ENCODE measurements at places on chromosomes 16 and 17.

DNA sequence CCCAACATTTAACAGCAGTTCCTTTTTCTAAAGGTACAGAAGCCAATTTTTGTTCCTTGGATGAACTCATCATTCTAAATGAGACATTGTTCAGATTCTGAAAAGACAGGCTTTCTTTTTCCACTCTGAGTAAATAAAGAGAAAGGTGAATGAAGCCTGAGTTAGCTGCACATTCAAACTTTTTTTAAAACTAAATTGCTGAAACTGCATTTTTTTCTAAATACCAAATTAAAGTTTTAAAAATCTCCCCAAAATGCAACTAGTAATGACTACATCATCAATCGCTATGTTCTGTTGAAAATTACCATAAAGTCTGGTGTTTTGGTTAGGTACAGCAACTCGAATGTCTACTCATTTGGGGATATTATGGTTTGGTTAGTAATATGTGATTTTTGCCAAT, 9.8 kb downstream of the SCO1 start:
- no peak for DNase-seq

DNA sequence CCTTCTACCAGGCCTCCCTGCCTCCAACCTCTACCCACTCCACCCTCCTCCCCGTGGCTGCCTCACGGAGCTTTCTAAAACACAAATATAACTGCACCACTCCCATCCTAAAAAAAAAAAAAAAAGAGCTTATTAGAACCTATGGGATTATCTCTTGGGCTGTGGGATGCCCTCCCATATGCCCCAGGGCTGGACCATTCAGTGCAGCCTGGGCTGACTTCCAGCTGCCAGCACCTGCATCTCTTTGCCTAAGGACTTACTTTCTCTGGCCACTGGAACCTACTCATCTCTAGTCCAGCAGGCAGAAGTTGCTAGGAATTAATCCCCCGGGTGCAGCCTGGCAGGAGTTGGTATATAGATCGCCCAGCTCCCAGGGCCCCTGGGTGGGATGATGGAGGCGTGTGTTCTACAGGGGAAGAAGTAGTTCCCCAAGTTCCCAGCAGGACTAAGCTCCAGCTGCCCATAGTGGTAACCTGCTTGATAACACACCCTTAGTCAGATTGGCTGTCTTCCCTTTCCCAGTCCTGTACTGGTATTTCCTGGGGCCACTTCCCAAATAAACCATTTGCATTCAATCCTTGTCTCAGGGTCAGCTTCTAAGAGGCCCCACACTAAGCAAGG, 10.3 kb downstream of the MPP3 start:
- DNase-seq: no peak

- DNase-seq: no peak
Observed at GRCh38 chr16:58128711-58129096, 477 bp downstream of the CFAP20 start.

DNA sequence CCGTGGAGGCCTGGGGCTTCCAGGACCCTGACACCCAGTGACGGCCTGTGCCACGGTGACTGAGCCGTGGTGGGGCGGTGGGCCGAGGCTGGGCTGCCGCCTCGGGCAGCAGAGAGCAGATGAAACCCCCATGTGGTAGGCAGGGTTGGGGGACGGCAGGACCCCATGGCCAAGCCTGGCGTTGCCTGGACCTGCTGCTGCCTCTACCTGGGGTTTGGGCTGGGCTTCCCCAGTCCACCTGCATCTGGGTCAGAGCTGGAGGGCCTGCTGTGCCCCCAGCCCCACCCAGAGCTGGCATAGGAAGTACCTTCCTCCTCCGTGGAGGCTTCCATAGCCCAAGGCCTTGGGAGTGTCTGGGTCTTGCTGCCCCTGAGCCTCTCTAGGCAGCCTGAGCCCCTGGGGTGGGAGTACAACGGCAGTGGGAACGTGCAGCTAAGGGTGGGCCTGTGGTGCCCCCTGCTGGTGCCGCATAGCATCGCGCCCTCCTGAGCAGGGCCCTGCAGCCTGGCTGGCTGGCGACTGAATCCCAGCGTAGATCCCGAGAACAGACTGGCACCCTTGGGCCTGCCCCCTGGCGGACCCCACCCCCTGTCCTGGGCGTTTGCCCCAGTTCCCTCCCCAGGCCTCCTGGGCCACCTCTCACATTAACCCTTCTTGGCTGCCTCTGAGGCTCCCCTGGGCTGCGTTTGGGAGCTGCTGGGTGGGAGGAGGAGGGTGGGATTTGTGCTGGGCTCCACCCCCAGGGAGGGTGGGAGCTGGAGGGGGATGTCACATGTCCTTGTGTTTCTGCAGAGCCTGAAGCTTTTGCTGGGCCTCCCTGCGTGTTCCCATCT, 12.6 kb upstream of the ATP6V0C start:
- peak; percentile 83 for DNase-seq

DNA sequence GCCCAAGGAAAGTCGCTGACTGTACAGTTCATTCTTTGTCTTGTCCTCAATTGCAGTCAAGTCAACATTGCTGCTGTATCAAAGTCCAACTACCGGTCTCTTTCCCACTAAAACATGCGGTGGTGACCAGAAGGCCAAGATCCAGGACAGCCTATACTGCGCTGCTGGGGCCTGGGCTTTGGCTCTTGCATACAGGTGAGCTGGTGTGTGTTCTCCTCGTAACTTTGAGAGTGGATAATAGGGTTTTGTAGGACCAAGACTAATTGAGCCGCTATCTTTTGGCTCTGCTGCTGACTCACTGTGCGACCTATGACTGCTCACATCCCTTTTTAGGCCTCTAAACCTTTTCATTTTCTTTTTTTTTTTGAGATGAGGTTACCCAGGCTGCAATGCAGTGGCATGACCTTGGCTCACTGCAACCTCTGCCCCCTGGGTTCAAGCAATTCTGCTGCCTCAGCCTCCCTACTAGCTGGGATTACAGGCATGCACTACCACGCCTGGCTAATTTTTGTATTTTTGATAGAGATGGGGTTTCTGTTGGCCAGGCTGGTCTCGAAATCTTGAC, 38.7 kb downstream of the PHKB start:
- DNase-seq: no peak

All from activated naive CD4-positive, alpha-beta T cell treated with Interleukin-2 at 50 U/mL for 16 hours (primary cell).